ENCODE measurements at places on chromosomes 2 and 18. TPM values are rescaled to one million over a fixed set of nuclear protein-coding genes. Genes with fewer than 3 reads are reported as not detected.

Gene SERPINB4
- not detected for total RNA-seq

Gene SATB2
- total RNA-seq: 2.8 TPM

Gene GPD2
- total RNA-seq: 18.3 TPM

Gene UGT1A5
- total RNA-seq: not detected

Gene KLHL41
- total RNA-seq: not detected

DNA sequence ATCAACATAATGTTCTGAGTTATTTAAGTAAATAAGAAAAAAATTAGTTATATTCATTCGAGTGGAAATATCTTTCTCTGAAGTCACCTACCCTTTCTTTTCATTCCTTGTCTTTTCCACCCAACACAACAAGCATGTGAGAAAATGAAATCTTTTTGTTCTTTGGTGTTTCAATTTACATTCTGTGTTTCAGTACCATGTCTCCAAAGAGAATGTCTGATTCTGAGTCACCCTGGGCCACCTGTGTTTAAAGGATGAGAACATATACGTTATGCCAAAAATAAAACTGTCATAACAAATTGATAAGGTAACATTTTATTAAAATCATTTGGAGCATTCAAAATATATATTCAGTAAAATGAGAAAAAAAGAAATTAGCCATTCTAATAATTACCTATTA is 470.8 kb downstream of the ZNF804A start:
- H3K4me1 ChIP-seq: no peaks in the 10 kb centered on the region
- no peak overlapping the region for H3K4me3 ChIP-seq

- peak overlapping the region; percentile 59 for H3K27ac ChIP-seq
- no peak for DNase-seq
- peak overlapping the region; percentile 11 for H3K4me3 ChIP-seq
- H3K36me3 ChIP-seq: no peaks in the 10 kb centered on the region
- H3K27me3 ChIP-seq: no peaks in the 10 kb centered on the region
Observed at GRCh38 chr18:23238152-23238531, 102.9 kb downstream of the CABLES1 start.

GRCh38 chr18:56825878-56826277 is 174.7 kb downstream of the WDR7 start:
- no peaks in the 10 kb centered on the region for H3K27me3 ChIP-seq
- H3K4me3 ChIP-seq: no peak overlapping the region
- DNase-seq: no peak

DNA sequence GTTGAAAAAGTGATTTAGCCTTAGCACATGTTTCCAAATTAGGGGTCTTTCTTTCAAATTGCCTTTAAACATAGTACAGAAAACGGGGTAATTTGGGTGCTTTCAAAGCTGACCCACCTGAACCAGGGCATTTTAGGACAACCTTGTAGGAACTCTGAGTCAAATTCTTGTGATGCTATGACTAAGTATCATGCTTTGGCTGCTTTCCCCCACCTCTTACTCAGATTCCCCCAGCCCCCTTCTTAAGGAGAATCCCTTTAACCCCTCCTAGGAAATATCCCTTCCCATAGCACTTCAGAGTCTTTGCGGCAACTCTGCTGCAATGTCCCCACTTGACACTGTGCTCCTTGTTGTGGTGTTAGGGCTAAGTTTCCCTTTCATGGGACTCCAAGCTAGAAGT is 18.6 kb upstream of the KLF7 start:
- H3K36me3 ChIP-seq: no peaks in the 10 kb centered on the region
- H3K4me1 ChIP-seq: peaks cover 3% of the 10 kb centered on the region
- no peak overlapping the region for H3K4me3 ChIP-seq
- DNase-seq: no peak

DNA sequence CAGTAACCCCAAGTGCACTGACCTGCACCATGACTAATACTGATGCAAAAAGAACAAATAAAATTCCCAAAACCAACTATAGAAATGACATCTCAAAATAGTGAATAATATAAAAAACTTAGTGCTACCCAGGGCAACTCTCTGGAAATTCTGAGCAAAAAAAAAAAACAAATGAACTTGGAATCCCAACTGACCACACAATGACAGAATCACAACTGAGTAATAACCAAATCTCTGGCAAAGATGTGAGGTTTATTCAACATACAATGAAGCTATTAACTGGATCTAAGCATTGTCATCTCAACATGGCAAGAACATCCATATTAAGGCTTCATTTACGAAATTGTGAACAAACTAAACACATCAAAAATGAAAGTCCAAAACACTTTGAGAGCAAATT is 22.7 kb downstream of the EXOC6B start:
- H3K4me1 ChIP-seq: no peaks in the 10 kb centered on the region
- H3K36me3 ChIP-seq: no peaks in the 10 kb centered on the region
- no peaks in the 10 kb centered on the region for H3K27me3 ChIP-seq
- no peak overlapping the region for H3K4me3 ChIP-seq
- DNase-seq: no peak

DNA sequence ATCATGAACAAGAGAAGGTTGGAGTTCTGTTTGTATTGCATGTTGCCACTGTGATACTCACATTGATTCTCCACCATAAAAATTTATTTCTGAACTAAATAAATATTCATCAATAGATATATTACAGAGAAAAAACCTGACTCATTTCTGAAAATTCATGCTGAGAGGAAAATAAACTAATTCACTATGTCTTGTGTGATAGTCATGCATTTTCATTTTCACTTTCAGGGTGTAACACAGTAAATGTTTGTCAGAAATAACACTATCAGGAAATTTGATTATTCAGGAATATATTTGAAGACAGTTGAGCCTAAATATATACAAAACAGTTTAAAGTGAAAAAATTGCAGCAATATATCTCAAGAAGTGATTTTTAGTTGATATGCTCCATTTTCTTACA is 335.2 kb downstream of the KCNJ3 start:
- H3K4me3 ChIP-seq: no peak overlapping the region
- DNase-seq: no peak
- no peaks in the 10 kb centered on the region for H3K36me3 ChIP-seq
- H3K4me1 ChIP-seq: no peaks in the 10 kb centered on the region
- no peaks in the 10 kb centered on the region for H3K27me3 ChIP-seq

DNA sequence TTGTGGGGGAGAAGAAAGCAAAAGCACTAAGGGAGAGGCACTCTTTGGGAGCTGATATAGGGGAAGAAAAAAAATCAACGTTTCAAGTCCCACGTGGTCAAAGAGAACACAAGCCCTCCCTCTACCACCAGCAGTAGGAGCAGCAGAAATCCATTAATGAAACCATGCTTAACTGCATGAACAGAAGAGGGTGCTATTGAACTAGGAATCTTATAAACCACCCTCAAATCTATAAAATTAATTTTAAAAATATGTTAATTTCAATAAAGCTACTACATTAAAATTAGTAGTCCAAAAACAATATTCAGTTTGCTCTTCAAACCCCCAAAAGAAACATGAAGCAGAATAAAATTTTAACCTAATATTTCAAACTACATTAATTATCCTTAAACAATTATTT is 147.8 kb downstream of the TMEM18 start:
- no peaks in the 10 kb centered on the region for H3K4me1 ChIP-seq
- no peak overlapping the region for H3K27ac ChIP-seq
- no peak overlapping the region for H3K4me3 ChIP-seq
- DNase-seq: peak; percentile 61
- H3K27me3 ChIP-seq: no peaks in the 10 kb centered on the region

DNA sequence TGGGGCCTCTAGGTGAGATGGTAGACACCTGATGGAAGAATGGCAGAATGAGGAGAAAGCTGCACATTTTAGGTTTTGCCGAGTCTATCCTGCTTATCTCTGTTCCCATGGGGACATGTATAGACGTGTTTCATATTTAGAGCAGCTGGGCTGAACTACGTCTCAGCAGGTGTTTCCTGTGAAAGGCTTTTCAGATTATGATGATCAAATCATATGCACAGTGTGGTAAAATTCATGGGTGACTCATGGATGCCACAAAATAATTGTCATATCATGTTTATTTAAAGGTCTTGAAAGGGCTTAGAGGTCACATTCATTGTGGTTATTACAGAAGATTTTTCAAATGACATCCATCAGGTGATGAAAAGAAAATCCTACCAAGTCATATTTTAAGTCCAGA is 90.5 kb downstream of the ICOS start:
- no peak overlapping the region for H3K4me3 ChIP-seq
- DNase-seq: peak; percentile 59
- no peaks in the 10 kb centered on the region for H3K4me1 ChIP-seq
- H3K27me3 ChIP-seq: no peaks in the 10 kb centered on the region
- H3K36me3 ChIP-seq: no peaks in the 10 kb centered on the region

GRCh38 chr2:239459606-239460005 is 58.8 kb upstream of the HDAC4 start:
- DNase-seq: no peak
- H3K27ac ChIP-seq: no peak overlapping the region
- no peak overlapping the region for H3K4me3 ChIP-seq
- no peaks in the 10 kb centered on the region for H3K36me3 ChIP-seq

- no peaks in the 10 kb centered on the region for H3K36me3 ChIP-seq
- no peaks in the 10 kb centered on the region for H3K4me1 ChIP-seq
- no peak for DNase-seq
- H3K27ac ChIP-seq: no peak overlapping the region
Observed at GRCh38 chr18:21930177-21930576, 189.6 kb downstream of the MIB1 start.

- H3K27me3 ChIP-seq: no peaks in the 10 kb centered on the region
- no peaks in the 10 kb centered on the region for H3K36me3 ChIP-seq
- H3K27ac ChIP-seq: no peak overlapping the region
- H3K4me1 ChIP-seq: no peaks in the 10 kb centered on the region
- H3K4me3 ChIP-seq: no peak overlapping the region
- no peak for DNase-seq
Observed at GRCh38 chr2:129240061-129240460, 739.4 kb upstream of the RAB6C start.

- H3K4me1 ChIP-seq: no peaks in the 10 kb centered on the region
- no peak overlapping the region for H3K4me3 ChIP-seq
- no peak for DNase-seq
- no peaks in the 10 kb centered on the region for H3K36me3 ChIP-seq
- no peaks in the 10 kb centered on the region for H3K27me3 ChIP-seq
Observed at GRCh38 chr2:191650896-191651773, 26.8 kb upstream of the NABP1 start.

DNA sequence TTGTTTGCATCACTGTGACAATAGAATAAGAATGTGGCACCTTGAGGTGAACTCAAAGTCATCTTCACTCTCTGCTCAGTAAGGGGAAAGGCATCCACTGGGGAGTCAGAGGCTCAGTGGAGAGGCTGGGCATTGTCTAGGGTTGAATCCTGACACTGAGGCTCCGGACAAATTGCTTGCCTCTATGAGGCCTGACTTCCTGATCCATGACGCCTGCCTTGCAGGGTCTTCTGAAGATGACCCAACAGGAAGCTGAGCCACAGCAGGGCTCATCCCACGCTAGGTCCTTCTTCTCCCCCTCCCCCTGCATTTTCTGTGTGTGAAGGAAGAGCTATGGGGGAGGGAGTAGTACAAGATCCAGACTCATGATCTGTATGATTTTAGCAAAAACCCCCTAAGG is 265.1 kb downstream of the SH3BP4 start:
- H3K4me1 ChIP-seq: no peaks in the 10 kb centered on the region
- DNase-seq: no peak
- H3K36me3 ChIP-seq: no peaks in the 10 kb centered on the region

- no peaks in the 10 kb centered on the region for H3K4me1 ChIP-seq
- no peak overlapping the region for H3K27ac ChIP-seq
- no peaks in the 10 kb centered on the region for H3K36me3 ChIP-seq
- no peaks in the 10 kb centered on the region for H3K27me3 ChIP-seq
Observed at GRCh38 chr2:98245491-98245890, 100.8 kb upstream of the CNGA3 start.

- no peaks in the 10 kb centered on the region for H3K36me3 ChIP-seq
- H3K27ac ChIP-seq: no peak overlapping the region
- no peaks in the 10 kb centered on the region for H3K27me3 ChIP-seq
- DNase-seq: no peak
- H3K4me1 ChIP-seq: peaks cover 15% of the 10 kb centered on the region
- H3K4me3 ChIP-seq: no peak overlapping the region
Observed at GRCh38 chr2:84817239-84817655, 63.6 kb downstream of the TRABD2A start.

DNA sequence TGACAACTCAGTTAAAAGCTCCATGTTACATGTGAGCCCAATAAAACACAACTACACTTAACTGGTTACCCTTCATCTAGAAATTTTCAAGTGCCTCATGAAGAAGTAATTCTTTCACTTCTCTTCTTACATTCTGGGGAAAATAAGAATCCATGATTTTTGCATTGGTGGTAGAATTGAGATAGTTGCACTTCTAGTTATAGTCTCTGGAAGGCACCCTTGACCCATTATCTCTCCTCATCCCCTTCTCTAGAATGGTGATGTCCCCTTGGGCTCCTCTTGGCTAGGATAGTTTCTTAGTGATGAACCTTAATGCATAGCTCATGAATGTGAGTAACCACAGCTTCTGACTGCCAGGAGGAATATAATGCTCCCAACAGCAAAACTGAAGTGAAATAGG is 3.6 kb downstream of the LGALSL start:
- H3K4me3 ChIP-seq: no peak overlapping the region
- H3K4me1 ChIP-seq: peaks cover 8% of the 10 kb centered on the region
- peaks cover 4% of the 10 kb centered on the region for H3K27me3 ChIP-seq
- DNase-seq: no peak
- no peak overlapping the region for H3K27ac ChIP-seq

- DNase-seq: no peak
- no peak overlapping the region for H3K27ac ChIP-seq
- H3K36me3 ChIP-seq: peaks cover 35% of the 10 kb centered on the region
- no peak overlapping the region for H3K4me3 ChIP-seq
- no peaks in the 10 kb centered on the region for H3K27me3 ChIP-seq
- peaks cover 11% of the 10 kb centered on the region for H3K4me1 ChIP-seq
Observed at GRCh38 chr2:237712477-237713377, 85.3 kb downstream of the LRRFIP1 start.
